ENCODE measurements at places on chromosomes 2 and 18.
A peak's percentile ranks its signal among the peaks of the same experiment; 100 is the strongest.

DNA sequence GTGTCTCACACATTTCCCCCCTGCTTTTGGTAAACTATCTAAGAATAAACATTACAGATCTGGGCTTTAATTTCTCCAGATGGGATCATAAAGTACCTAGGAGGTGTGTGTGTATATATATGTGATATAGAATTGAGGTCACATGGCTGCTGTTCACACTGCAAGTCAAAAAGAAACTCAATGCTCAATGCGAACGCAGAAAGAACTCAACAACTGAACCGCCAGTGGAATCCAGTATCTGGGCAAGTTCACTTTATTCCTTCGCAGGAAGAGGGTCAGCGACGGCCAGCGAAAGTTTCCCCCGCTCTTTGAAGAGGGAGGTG is 17.7 kb downstream of the POU3F3 start:
- no peak for DNase-seq

- DNase-seq, result no peak
Measured at GRCh38 chr2:230085201-230085600, 16.5 kb upstream of the SLC16A14 start.

GRCh38 chr2:17538844-17539554 is 1.5 kb upstream of the VSNL1 start:
- DNase-seq, result peak; percentile 78

GRCh38 chr2:229153951-229154350 is 117.1 kb downstream of the PID1 start:
- no peak for DNase-seq

- DNase-seq, result peak; percentile 60
Measured at GRCh38 chr2:237558961-237559641, 7.3 kb upstream of the PRLH start.

GRCh38 chr2:44295633-44296359 is 20.5 kb downstream of the SLC3A1 start:
- no peak for DNase-seq

- DNase-seq, result peak; percentile 65
Measured at GRCh38 chr18:295756-296490, 28.1 kb upstream of the THOC1 start.

DNA sequence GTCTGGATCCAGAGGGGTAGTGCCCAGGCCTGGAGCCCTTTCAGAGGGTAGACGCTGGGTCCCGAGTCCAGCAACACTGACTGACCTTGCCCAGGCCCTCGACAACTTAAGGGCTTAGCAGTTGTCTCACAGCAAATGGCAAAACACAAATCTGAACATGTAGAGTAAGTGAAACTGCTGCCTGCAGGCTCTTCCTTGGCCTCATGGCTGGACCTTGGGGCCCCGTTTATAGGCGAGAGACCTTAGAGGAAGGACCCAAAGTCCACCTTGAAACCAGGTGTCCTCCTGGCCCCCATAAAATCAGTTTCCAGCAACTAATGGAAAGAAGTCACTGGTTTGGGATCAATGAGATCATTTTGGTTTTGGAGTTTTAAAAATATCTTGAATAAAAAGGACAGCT is 154.4 kb downstream of the MYO1B start:
- no peak for DNase-seq

DNA sequence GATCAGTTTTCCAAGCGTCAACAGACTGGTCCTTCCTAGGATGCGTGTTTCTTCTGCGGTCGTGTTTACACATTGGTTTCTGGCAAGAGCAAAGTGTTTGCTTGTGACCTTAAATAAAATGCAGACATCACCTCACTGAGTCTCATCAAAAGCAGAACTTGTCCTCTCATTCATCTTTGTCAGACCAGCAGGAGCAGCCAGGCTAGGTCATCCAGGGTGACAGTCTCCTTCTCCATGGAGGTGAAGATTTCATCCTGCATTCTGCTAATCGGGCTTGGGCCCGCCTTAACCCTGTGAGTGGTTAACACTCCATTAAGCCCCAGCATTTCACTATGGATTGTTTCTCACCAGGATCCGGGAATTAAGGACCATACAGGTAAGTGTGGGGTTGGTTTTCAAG is 64.2 kb upstream of the PID1 start:
- no peak for DNase-seq

- no peak for DNase-seq
Measured at GRCh38 chr2:218536804-218537494, 31.2 kb downstream of the USP37 start.

DNA sequence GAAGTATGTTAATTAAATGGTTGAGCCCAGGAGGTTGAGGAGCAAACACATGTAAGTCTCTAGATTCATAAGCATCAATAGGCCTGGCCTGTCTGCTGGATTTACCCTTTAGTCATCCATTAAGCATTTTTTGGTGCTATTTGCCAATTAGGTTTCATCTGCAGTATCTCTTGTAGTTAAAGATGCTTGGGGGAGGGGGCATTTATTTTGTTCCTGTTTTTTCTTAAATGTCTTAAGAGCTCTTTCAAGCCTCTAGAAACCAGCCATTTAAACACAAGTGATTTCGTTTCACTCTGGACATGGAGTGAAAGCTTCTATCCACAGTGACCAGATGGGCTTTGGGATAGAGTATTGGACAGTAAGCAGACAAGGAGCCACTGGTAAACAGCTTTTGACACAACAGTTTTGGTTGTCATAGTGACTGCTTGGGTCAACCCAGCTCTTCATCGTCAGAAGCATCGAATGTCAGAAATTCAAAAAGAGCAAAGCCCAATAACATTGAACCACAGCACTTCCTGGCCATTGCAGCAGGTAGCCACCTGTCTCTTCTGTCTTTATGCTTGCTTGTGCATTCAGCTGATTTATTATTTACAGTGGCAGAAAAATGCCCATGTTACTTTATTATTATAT is 4.9 kb downstream of the QPCT start:
- DNase-seq, result no peak

DNA sequence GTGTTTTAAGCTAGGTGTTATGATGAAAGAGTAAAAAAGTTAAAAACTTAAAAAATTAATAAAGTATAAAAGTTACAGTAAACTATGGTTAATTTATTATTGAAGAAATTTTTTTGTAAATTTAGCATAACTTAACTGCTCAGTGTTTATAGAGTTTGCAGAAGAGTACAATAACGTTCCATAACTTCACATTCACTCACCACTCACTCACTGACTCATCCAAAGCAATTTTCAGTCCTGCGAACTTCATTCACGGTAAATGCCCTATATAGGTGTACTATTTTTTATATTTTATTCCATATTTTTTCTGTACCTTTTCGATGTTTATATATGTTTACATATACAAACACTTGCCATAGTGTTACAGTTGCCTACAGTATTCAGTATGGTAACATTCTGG is 694.8 kb upstream of the SLC39A10 start:
- no peak for DNase-seq

DNA sequence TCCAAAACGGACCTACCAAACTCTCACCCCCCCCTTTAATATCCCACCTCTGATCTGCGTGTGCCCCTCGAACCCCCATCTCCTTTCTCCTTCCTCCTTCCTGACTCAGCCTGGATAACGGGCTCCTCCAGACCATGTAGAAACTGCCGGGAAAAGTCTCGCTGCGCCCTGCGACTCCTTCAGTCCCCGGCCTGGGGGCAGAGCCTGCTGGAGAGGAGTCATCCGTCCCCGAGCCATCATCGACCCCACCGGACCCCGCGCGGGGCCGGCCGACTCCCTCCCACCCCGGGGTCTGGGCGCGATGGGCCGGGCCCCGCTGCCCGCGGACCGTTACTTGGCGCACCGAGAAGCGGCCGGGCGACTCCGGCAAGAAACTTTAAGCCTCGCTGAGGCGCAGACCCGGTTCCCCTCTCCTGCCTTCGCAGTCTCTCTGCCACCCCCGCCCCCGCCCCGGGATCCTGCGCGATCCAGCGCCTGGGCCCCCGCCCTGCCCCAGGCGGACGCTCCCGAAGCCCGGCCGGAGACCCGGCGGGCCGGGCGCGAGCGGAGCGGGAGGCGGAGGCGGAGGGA is 3.4 kb downstream of the ZEB2 start:
- peak; percentile 34 for DNase-seq

- no peak for DNase-seq
Measured at GRCh38 chr2:149021271-149021719, 17.2 kb upstream of the LYPD6B start.

GRCh38 chr2:197108758-197109157 is 182.3 kb upstream of the PGAP1 start:
- no peak for DNase-seq

- DNase-seq, result no peak
Measured at GRCh38 chr2:30139131-30139870, 7.5 kb upstream of the YPEL5 start.

DNA sequence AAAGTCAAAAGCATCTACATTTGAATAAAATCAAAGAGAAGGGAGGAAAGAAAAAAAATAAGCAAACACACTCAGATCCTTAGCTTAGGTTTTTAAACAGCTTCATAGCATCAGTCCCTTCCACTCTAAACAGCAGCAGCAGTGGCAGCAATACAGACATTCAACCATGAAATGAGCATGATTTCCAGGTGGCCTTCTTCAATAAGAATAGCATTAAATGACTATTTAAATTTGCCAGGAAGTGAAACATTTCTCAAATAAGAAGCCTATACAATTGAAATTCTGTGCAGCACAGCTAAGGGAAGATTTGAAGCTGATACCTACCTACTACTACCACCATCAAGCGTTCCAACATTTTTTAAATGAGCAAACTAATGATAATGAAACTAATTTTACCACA is 138.1 kb upstream of the REG3G start:
- no peak for DNase-seq

- DNase-seq, result no peak
Measured at GRCh38 chr18:62505669-62506494, 16.9 kb upstream of the ZCCHC2 start.

GRCh38 chr2:111938392-111938791 is 40.0 kb downstream of the MERTK start:
- DNase-seq, result no peak

DNA sequence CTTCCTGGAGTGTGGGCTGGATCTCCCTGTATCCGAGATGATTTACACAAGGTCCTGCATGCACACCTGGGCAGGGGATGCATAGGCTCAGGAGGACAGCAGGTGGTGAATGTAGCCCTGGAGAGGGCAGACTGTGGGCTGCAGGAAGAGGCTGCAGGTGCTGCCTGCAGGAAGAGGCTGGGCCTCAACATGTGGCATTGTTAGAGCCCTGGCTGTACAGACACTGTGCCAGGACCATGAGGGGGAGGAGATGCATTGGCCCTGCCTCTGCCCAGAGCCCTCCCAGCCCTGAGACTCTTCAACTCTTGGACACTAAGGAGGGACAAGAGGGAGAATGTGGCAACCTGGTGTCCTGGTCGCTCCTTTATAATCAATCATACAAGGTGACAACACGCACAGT is 392.8 kb downstream of the TNS1 start:
- DNase-seq, result no peak

DNA sequence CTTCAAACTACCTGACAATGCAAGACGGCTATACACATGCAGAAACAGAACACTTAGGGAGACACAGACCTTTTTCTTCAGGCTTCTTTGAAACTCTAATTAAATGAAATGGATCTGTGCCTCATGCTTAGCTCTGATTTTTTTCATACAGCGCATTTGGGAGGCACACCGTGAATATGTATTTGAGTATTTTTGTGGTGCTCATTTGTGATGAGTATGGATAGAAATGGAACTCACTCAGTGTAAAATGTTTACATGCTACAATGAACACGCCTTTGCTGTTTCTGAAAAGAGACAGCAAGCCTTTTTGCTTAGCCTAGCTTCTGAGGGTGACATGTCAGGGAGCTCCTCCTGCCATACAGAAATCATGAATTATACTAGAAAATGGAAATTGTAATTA is 113.3 kb downstream of the FSHR start:
- no peak for DNase-seq

GRCh38 chr2:191537921-191538320 is 140.0 kb upstream of the NABP1 start:
- no peak for DNase-seq

DNA sequence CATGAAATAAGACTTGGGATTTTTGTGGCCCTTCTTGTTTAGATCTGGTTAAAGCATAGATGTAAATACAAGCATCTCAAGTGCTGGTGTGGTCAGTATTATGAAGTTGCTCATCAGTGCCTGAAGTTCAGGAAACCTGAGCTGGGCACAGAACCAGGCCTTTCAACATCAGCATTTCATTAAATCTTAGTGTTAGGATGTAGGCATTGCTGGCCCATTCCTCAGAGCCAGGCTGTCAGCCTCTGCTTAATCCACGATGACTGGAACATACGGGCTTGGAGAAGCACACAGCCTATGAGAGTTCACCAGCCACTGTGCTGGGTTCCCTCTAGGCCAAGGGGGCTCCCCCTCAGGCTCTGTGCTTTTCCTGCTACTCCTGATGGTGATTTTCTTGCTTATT is 270.2 kb downstream of the EN1 start:
- DNase-seq, result peak; percentile 42

DNA sequence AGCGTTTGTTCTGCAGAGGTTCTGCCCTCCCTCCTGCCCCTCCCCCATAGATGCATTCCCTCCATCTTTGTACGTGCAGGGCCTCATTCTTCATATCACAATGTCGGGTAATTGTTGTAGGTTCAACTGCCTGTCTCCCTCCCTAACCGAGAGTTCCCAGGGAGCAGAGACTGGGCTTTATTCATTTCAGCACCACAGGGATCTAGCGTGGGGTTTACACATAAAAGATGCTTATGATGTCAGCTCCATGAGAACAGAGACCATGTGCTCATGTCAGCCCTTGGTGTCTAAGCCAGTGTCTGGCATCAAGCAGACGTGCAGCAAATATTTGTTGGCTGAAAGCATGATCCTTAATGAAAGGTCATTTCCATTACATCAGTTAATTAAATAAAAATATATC is 298.9 kb upstream of the TRIB2 start:
- DNase-seq, result peak; percentile 22

- no peak for DNase-seq
Measured at GRCh38 chr2:112256654-112257053, 1.8 kb upstream of the ZC3H8 start.
